ENCODE measurements at places on chromosomes 1 and 21.

GRCh38 chr1:94754095-94754494 lies 66.1 kb upstream of the SLC44A3 start:
- no peak for DNase-seq

DNA sequence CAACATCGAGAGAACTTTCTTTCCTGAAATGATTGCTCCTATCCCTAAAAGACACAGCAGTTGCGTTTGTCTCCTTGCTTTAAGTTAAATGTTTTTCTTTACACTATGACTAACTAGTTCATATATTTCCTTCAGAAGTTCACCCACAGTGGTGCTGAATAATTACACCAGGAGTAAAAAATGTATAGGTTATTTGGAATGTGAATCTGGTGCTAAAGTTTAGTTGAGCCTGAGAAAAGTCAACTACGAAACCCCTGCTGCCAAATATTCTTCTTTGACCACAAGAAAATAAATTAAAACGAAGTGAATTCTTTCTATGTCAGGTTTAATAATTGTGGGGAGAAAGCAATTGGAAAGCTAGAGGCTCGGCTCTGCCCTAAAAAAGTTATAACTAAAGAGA lies 52.8 kb downstream of the C4BPA start:
- no peak for DNase-seq

DNA sequence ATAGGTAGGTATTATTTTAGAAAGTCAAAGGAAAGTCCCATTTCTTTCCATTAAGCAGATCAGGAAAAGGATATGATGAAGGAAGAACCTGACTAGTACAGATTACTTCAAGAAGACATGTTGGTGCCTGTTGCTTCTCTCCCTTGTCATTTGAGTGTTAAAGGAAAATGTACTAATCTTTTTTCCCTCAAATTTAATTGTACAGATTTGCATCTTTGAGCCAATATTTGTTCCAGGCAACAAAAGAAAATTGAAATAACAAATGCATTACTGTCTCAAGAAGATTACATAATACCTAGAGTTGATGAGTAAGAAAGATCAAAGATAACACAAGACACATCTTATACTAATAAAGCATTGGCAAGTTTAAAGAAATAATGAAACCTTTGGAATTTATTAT lies 566.9 kb upstream of the ZP4 start:
- no peak for DNase-seq

- no peak for DNase-seq
Observed at GRCh38 chr1:20154301-20154831, 15.2 kb downstream of the PLA2G2F start.

GRCh38 chr1:78474092-78474491 lies 16.7 kb upstream of the PTGFR start:
- no peak for DNase-seq

- no peak for DNase-seq
Observed at GRCh38 chr1:169630006-169630405, at the start of gene SELP. Gene SELP, minus strand, starts transcription at chr1:169630124. Its CDS starts 50 bp downstream, at chr1:169630074.

DNA sequence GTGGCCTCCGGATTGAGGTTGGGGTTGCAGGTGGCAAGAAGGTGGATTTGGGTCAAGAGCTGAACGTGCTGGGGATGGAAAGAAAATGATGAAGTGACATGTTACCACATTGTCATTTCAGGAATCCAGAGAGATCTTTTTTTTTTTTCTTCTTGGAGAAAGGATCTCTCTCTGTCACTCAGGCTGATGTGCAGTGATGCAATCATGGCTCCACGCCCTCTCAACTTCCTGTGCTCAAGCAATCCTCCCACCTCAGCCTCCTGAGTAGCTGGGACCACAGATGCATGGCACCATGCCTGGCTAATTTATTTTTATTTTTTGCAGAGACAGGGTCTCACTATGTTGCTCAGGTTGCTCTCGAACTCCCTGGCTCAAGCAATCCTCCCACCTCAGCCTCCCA lies 80.6 kb downstream of the GON4L start:
- DNase-seq: no peak

DNA sequence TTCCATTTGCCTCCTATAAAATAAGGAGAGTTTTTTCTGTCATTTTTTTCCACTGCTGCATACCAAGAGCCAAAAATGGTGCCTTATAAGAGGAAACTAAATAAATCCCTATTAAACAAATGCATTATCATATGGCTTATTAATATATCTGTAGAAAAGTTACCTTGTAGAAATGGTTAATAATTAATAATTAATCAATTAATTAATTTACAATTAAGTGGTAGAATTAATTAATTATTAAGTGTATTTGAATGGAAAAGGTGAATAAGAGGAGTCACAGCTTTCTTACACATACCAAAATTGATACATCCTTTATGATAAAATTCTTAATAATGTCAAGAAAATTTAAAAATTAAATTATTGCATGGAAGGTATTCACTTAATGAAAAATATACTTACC lies 35.6 kb upstream of the RGS18 start:
- no peak for DNase-seq

DNA sequence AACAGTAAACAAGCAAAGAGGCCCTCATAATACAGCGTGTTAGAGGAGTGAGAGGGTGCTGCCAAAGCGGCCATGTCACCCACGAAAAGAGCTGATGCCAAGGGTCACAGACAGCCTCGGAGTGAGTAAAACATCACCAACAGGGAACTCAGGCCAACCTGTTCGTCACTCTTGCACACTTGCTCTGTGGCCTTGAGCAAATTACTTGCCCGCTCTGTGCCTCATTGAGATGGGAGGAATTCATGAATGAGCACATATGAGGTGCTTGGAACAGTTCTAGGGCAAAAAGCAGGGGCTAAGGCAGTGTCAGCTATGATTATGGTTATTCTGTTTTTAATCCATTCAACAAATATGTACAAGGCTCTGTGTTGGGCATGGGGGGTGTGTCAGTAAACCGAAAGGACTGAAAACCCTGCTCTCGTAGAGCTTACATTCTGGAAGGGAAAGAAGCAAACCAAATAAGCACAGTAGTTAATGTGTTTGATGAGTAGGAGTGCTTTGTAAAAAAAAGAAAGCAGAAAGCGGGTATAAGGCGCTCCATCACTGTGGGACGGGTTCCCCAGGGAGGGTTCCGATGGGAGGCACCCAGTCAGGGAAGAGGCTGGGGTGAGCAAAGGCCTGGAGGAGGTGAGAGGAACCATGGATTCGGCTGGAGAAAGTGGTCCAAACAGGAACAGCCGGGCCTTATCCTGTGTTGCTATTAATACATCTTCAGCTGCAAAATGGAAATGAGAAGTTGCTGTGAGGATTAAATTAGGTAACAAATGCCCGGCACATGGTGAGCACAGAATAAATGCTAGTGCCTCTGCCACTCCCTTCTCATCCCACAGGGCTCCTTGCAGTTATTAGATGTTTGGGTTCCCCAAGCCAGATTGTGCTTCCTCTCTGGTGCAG lies 39.5 kb upstream of the RD3 start:
- DNase-seq: no peak

- no peak for DNase-seq
Observed at GRCh38 chr1:217493290-217493689, 137.6 kb downstream of the GPATCH2 start.

GRCh38 chr1:201378804-201379203 lies 1.3 kb upstream of the TNNT2 start:
- DNase-seq: no peak

DNA sequence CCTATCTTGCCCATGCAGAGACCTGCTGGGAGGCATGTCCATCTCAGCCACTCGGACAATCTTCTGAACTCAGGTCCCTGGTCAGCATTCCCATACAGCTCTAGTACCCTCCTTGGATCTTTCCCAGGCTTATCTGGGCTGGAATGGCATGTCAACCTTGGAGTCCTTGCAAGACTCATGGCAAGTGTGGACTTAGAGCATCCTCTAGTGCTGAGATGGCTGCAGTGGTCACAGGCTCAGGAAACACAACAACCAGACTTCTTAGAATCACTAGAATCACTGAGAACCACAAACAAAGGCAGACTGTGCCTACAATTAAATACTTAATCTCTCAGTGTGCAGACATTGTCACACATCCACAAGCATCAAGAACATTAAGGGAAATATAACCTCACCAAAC lies 73.1 kb upstream of the TSHB start:
- no peak for DNase-seq

DNA sequence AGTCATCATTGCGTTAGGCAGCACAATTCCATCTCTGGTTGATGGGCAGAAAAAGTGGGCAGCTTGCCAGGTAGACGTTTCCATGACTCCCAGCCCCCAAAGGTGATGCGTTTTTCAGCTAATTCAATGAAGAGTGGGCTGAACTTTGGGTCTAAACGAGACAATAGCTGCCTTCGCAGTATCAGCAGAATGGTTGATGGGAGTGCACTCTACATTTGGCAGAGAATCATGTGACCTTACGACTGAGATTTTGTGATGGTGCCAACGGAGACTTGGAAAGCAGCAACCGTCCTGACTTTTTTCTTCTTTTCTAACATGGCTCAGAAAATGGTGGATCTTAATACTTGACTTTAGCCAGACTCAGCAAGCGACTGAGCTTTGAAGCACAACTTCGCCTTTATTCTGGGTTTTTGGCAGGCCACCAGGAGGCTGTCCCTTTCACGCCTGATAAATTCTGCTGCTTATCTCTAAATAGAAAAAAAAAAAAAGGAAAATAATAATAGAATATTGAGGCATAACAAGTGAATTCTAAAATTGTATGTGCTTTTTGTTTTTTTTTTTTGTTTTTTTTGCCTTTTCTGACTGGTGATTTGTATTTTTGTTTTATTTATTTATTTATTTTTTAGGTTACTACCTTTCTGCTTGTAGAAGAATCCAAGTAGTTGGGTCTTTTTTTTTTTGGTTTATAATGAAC lies 804.8 kb downstream of the USP25 start:
- no peak for DNase-seq

- no peak for DNase-seq
Observed at GRCh38 chr21:45413922-45414321, 9.0 kb downstream of the COL18A1 start.

DNA sequence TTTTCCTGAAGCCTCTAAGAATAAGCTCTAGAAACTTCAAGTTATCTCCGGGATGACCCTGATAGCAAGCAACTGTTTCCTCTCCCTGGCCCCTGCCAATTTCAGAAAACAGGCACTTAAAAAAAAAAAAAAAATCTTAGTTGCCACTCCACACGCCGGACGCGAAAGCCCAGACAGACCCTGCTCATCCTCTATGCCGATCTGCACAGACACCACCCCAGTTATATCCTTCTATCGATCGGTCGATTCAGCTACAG lies 1.7 kb downstream of the ANP32E start:
- DNase-seq: no peak

DNA sequence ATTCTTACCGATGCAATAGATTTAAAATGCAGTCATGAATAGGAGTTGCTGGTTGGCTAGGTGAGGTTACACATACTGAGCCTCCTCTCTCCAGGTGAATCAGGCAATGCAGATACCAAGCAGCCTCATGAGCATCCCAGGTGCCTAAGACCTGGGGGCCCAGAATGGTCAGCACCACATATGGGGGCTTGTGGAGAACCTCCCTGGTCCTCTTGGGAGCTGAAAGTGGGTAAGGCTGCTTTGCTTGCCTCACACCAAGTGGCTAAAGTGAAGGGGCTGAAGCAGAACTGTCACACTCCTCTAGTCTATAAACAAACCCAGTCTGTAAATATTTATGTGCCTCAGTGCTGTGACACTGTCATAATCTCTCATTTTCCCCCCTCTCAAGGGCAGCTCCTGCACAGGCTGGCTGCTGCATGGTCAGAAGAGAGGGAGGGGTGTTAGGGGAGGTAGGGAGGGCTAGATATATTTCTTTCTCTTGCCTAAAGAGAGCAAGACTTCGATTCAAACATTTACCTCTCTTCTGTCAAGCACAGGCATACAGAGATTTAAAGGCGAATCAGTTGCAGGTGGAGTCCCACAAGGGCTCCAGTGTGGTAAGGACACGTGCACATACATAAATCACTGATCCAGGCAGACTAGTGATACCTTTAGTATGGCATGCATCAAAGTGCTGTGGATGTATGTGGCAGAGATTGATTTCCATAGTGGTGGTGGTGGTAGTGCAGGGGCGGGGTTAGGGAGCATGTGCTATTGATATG lies 157.9 kb upstream of the TNR start:
- no peak for DNase-seq

- DNase-seq: no peak
Observed at GRCh38 chr1:40421431-40422384, 28.6 kb upstream of the ZFP69B start.

All from H1 (cell line).